ENCODE measurements at places on chromosomes 11 and 22.

GRCh38 chr11:30091737-30092136 is 74.9 kb upstream of the KCNA4 start:
- DNase-seq = no peak

GRCh38 chr11:115362997-115363396 is 141.2 kb downstream of the CADM1 start:
- DNase-seq = no peak

GRCh38 chr22:24043958-24044357 is 32.9 kb downstream of the CABIN1 start:
- no peak for DNase-seq

DNA sequence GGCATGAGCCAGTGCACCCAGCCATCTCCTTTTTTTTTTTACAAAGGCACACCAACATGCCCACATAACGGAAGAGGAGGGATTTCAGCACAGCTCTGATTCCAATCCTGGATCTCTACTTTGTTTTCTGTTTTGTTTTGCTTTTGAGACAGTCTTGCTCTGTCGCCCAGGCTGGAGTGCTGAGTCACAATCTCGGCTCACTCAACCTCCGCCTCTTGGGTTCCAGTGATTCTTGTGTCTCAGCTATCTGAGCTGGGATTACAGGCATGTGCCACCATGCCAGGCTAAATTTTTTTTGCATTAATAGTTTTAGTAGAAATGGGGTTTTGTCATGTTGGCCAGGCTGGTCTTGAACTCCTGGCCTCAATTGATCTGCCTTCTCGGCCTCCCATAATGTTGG is 28.1 kb downstream of the VSTM5 start:
- no peak for DNase-seq

DNA sequence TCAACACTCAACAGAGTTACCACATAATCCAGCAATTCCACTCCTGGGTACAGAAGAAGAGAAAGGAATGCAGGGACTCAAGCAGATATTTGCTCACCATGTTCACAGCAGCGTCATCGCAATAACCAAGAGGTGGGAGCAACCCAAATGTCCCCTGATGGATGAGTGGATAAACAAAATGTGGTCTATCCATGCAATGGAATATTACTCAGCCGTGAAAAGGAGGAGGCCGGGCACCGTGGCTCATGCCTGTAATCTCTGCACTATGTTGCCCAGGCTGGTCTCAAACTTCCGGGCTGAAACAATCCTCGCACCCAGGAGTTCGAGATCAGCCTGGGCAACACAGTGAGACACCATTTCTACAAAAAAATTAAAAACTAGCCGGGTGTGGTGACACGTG is 131.7 kb downstream of the CTTN start:
- DNase-seq = no peak

GRCh38 chr11:55793321-55793720 is 2.0 kb upstream of the OR5D14 start:
- no peak for DNase-seq

- DNase-seq = no peak
Observed at GRCh38 chr22:17430412-17430811, 61.2 kb downstream of the CECR2 start.

GRCh38 chr11:7589861-7590260 is 76.1 kb downstream of the PPFIBP2 start:
- DNase-seq = no peak

- DNase-seq = no peak
Observed at GRCh38 chr22:35892192-35892591, 136.4 kb downstream of the RBFOX2 start.

DNA sequence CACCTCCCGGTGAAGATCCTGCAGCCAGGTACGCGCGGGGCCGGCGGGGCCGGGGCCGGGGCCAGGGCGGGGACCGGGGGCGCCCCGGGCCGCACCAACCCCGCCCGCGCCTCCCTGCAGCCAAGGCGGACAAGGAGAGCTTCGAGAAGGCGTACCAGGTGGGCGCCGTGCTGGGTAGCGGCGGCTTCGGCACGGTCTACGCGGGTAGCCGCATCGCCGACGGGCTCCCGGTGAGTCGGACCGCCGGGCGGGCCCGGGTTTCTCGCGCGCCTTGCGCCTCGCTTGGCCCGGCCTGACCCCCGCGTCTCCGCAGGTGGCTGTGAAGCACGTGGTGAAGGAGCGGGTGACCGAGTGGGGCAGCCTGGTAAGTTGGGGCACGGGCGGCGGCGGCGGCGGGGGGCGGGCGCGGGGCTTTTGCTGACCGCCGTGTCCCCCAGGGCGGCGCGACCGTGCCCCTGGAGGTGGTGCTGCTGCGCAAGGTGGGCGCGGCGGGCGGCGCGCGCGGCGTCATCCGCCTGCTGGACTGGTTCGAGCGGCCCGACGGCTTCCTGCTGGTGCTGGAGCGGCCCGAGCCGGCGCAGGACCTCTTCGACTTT is 531 bp downstream of the PIM3 start:
- DNase-seq = no peak

GRCh38 chr11:129374081-129374992 is 1.3 kb upstream of the BARX2 start:
- DNase-seq = no peak

DNA sequence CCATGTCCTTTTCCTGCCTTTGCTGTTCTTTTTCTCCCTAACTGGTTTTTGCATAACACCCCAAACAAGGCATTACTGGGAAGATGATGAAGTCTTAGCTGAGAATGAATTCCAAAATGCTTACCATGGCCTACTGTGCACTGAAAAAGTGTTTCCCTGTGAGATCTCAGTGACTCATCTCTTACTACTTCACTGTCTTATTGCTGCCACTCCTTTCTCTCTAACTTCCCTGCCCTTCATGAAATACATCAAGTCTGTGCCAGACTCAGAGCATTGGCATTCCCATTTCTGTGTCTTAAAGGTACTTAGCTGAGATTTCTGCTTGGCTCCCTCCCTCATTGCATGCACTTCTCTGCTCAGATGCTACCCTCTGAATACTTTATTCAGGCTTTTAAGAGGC is 49.1 kb upstream of the MUC15 start:
- DNase-seq = no peak

GRCh38 chr11:10462746-10463300 is 7.8 kb downstream of the AMPD3 start:
- no peak for DNase-seq

- no peak for DNase-seq
Observed at GRCh38 chr11:130477586-130478203, 29.2 kb downstream of the ADAMTS15 start.

DNA sequence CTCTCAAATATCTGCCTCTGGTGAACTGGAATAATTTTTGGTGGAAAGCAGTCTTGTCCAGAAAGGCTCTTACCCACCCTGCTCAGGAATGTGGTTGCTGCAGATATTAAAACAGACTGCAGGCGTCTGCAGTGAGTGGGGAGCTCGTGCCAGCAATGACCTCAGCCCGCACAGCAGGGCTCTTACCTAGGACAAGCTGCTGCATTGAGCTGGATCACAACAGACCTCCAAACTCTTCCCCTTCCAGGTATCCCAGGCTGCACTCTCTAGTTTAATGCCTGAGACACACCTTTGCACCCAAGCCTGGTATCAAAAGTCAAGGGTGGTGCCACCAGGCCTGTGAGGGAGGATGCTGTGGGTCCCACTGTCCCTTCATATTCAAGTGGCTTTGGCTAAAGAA is 69.7 kb upstream of the CDON start:
- DNase-seq = no peak

- DNase-seq = no peak
Observed at GRCh38 chr22:49735901-49736421, 91.7 kb downstream of the BRD1 start.

DNA sequence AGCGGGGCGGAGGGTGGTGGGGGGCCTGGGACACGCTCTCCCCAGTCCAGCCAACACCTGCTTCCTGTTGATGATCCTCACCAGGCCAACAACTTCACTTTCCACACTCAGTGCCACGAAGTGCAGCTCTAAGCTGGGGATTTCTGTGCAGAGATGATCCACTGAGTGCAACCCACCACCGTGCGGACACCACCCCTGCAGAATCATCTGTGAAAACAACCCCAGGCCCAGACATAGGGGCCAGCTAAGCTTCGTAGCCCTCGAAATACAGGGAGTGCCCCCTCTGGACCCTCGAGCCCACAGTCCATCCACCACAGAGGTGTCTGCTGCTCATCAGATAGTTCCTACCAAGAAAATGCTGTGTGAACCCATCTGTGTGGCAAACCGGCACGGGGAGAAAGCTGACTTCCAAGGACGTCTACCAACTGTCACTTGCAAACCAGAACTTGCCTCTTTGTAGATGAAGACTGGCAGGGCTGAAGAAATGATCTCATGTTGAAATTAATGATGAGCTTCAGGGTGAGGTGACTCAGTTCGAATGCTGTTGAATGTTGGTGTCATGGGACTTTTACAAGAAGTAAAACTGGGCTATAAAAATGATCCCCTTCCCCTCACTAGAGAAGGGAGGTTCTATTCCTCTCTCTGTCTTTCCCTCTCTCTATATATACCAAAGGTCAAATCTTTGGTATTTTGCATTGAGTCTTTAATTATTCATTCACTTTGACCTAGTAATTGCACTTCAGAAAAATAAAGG is 73.4 kb downstream of the MYEOV start:
- no peak for DNase-seq

DNA sequence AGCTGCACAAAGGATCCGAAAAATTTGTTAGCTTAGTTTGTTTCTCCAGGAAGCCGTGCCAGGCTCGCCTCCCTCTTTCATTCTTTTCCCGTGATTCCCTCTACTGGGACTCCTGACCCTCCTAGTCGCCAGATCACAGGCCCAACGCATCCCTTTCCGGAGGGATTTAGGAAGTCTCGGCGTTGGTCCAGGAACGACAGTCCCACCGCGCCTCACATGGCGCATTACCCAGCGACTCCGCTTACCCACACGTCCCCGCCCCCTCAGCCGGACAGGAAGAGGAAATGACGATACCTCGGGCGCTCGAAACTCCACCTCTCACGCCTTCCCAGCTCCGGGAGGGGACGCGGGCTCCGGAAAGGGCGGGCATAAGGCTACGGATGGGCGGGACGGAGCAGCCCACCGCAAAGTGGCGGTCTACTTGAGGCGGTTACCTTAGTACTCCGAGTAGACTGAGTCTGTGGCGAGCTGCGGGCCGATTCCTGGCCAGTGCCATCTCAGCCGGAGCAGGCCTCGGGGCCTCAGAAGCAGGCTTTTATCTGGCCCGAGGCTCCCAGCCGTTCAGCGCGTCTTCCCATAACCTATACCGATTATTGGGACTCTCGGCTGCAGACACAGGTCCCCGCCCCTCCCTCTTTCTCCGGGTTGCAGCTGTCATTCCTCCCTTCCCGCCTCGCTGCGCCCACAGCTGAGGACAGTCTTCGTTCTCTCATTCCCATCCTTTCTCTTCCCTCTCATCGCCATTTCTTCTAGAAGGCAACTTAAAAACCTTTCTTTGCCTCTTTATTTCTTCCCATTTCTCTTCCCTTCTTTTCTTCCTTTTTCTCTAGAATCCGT is at the start of gene CCDC15:
Gene CCDC15 (plus strand): TSS at position 450 of the 837 bp plus-strand sequence. CDS start 531 bp downstream, outside the sequence.
- DNase-seq = peak; percentile 93

GRCh38 chr22:20578707-20579106 is 71.3 kb downstream of the MED15 start:
- DNase-seq = no peak

- DNase-seq = no peak
Observed at GRCh38 chr22:30183861-30184278, 62.7 kb downstream of the LIF start.

- DNase-seq = no peak
Observed at GRCh38 chr11:16607675-16608644, 130.5 kb upstream of the C11orf58 start.

DNA sequence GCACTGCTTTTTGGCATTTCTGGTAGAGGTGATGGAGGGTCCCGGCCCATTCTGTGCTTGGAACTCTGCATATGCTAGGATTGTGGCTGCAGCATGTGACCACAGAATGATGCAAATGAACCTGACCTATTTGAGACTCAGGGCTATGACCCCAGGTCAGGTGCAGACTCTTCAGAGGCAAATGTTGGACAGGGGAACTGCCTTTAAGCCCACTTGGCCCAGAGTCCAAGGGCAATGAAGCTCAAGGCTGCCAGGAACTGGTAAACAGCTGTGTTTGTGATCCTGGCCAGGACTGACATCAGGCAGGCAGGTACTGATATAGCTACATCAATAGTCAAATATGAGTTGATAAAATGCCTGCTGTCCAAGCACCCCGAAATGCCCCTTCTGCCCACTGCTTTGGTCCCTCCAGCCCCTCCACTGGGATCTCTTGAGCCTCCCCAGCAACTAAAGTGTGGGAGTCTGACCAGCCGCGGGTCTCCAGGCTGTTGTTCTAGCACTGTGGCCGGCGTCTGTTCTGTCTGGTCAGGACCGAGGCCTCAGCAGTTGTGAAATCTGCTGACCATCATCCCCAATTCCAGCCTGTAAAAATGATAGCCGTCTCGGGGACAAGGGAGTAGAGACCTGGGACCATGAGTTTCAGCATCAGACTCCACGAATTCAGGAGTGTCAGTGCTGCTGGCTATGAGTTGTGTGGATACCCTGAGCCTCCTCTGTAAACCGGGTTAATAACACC is 82.4 kb upstream of the EIF3D start:
- no peak for DNase-seq

DNA sequence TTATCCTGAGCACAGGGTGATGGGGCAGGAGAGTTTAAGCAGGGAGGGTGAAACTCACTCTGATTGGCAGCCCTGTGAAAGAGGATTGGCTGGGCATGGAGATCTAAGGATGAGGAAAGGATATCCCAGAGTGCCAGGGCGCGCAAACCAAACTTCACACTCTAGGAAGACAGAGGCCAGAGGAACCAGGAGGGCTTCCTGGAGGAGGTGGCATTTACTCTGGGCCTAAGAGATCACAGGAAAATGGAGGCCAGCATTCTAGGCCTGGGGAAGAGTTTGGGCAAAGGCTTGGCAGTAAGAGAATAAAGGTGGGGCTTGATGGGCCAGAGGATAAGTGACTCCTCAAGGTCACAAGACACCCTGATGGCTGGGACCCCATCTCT is 377 bp upstream of the NCF4 start:
- DNase-seq = no peak

- no peak for DNase-seq
Observed at GRCh38 chr11:108237058-108237481, 14.2 kb downstream of the ATM start.

DNA sequence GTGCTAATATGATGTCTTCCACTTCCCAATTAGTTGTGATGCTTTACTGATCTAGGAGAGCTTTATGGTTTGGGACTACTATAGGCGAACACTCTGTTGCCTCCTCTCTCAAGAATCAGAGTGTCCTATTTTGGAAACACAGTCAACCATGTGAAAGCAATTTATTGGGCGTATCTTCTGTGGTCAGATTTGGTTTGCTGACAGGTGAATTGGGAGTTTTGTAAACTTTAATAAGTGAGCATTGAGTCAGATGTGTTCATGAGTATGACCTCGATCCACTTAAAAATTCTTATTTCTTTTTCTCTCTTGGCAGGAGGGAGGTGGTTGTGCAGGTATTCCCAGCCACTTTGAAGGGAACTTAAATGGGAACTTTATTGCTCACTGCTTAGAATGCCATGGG is 4.4 kb downstream of the CAT start:
- DNase-seq = no peak

GRCh38 chr11:47950396-47950795 is 30.0 kb upstream of the PTPRJ start:
- DNase-seq = peak; percentile 34

DNA sequence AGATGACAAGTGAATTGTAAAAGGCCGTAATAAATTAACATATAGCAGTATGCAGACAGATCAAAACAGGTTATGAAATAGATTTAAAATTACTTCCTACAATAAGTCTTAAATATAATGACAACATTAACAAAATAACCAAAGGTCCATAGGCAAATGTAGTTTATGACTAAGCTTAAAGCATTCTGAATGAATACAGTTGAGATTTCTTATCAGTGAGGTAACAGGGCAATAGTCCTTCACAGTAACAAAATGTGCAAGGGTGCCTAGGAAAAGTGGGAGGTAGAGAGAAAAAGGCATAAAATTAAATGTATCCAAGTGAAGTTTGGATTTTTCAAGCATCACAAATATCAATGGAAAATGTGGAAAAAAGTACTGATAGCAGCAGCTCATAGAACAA is 20.9 kb upstream of the P4HA3 start:
- DNase-seq = no peak
